ENCODE measurements at places on chromosomes 3 and 15. TPM values are rescaled to one million over a fixed set of nuclear protein-coding genes. Genes with fewer than 3 reads are reported as not detected.

SGO1 gene
- 0.83 TPM for total RNA-seq

GRCh38 chr3:152434142-152434541, 165.4 kb downstream of the MBNL1 start:
- no peak for DNase-seq

GRCh38 chr3:99319961-99320360, 318.4 kb upstream of the COL8A1 start:
- DNase-seq, result no peak

DNA sequence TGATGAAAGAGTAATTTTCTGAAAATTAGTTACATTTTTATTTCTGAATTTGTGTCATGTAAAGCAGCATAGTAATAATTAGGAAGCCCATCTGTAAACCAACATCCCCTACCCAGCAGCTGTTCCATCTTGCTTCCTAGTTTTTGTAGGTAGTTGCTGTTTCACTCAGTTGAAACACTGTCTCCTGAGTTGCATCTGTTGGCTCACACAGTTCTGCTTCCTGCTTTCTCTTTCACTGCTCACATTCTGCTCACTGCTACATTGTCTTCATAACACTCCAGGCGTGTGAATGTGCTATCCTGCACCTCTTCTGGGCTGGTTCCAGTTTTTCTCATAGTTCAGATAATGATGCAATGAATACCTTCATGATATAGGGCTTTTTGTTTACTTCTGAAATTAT, 123.4 kb downstream of the EPHB1 start:
- no peak for DNase-seq

- DNase-seq, result no peak
Observed at GRCh38 chr3:131597816-131598215, 95.0 kb upstream of the MRPL3 start.

SPSB4 gene
- 0.29 TPM for total RNA-seq

DNA sequence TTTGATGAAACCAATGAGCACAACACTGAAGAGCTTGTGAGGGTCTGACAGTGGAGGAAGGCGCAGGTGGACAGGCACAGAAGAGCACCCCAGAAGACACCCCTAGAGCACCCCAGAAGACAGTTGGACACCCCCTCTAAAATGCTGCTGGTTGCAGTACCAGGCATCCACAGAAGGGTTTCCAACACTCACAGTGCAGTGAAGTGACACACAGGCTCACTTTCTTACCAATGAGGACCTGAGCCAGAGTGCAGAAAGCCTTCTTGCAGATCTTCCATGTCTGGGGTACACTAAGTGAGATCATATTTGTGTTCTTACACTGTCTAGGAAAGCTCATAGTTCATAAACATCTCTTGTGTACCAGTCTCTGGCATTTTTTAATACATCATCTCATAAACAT, 27.6 kb downstream of the CCNL1 start:
- DNase-seq, result no peak

KIF15 gene
- total RNA-seq, result 1.7 TPM

DNA sequence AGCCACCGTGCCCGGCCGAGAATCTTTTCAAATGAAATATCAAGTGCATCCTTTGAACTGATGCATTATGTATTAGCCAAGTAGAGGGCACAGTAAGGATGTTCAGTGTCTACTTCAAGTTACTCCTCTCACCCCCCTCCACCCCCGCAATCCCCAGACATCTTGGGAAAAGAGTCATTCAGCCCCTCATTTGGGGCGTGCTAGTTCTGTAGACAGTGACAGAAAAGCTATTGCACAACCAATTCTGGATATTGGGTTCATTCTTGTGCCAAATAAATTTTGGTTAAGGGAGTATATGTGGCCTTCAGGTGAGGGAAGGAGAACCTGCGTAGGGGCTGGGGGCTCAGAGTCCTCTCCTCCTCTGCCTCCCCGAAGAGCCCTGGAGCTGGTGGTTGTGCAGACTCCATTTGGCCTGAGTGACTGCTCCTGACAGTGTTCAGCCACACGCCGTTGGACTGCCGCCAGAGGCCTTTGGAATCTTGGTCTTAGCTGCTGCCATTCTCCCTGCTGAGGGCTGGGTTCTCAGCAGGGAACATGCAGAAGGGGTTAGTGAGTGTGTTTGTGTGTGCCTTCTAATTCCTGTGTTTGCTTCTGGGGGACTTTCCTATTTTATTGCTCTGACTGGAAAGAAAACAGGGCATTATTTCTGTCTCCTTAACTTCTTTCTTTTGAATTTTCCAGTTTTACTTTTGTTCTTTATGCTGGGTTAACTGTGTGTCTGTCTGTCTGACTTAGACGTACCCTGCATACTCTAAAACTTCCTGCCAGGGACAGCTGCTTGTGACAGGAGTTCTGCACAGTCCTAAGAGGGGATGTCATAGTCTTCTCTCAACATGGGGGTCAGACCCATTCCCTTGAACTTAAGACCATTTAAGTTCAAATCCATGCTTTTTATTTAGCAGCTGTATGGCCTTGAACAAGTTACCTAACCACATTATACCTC, 21.0 kb downstream of the RARB start:
- peak; percentile 84 for DNase-seq

DNA sequence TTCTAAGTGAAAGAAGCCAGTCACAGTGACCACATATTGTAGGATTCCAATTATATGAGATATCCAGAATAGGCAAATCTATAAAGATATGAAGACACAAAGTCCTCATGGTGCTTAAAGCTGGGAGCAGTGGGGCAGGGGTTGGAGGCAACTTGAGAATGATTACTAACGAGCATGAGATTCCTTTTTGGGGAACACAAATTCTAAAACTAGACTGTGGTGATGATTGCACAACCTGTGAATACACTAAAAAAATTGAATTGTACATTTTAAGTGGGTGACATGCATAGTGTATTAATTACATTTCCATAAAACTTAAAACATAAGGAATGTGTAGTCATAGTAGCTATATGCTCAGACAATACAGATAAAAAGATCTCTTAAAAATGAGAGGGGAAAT, 103.2 kb downstream of the DPH6 start:
- no peak for DNase-seq

DNA sequence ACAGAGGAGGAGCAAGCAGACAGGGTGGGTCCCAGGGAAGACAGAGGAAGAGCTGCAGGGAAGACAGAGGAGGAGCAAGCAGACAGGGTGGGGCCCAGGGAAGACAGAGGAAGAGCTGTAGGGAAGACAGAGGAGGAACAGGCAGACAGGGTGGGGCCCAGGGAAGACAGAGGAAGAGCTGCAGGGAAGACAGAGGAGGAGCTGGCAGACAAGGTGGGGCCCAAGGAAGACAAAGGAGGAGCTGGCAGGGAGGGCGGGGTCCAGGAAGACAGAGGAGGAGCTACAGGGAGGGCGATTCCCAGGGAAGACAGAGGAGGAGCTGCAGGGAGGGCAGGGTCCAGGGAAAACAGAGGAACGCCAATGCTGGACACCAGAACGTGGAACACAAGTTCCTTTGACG, 66.5 kb downstream of the PLXNA1 start:
- no peak for DNase-seq

KNG1 gene
- 0.43 TPM for total RNA-seq
